ENCODE measurements at places on chromosomes 1 and 21. TPM values are rescaled to one million over a fixed set of nuclear protein-coding genes. Genes with fewer than 3 reads are reported as not detected.

GRCh38 chr1:171389171-171389570 is 75.2 kb downstream of the FMO4 start:
- no peak for DNase-seq

- DNase-seq = no peak
Measured at GRCh38 chr1:245041058-245041698, 113.6 kb upstream of the KIF26B start.

GRCh38 chr1:14706631-14707030 is 108.1 kb downstream of the KAZN start:
- DNase-seq = no peak

The NPHS2 gene
- not detected for total RNA-seq

GRCh38 chr1:179137617-179138255 is 55.9 kb downstream of the TOR3A start:
- DNase-seq = no peak

The G0S2 gene
- total RNA-seq = 6.4 TPM

GRCh38 chr1:193680924-193681316 is 494.5 kb upstream of the B3GALT2 start:
- DNase-seq = no peak

DNA sequence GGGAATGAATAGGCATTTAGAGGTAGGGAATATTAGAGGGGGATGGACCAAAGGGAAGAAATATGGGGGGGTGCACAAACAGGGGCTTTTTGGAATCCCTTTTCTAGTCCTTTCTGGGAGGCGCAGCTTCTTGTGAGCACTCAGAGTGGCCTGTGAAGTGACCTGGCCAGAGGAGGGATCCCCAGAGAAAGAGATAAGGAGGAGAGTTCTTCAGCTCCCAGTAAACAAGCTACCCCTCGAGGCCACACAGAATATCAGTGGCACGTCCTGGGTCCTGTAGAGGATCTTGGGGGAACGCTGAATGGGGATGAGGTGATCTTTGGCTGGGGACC is 19.4 kb downstream of the VANGL2 start:
- DNase-seq = no peak

The TRIM63 gene
- not detected for total RNA-seq

DNA sequence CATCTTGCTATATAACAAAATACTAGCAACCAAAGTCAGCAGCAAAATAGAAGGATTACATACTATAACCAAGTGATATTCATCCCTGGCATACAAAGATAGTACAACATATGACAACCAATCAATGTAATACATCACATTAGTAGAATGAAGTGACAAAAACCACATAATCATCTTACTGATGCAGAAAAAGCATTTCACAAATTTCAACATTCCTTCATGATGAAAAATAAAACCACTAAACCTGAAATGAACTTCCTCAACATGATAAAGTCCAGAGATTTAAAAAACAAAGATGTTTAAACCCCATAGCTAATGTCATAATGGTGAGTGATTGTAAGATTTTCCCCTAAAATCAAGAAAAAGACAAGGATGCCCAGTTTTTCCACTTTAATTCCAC is 18.6 kb downstream of the RO60 start:
- no peak for DNase-seq

GRCh38 chr1:85151446-85151845 is 49.4 kb downstream of the SYDE2 start:
- no peak for DNase-seq

GRCh38 chr1:231231511-231231910 is 9.5 kb upstream of the GNPAT start:
- no peak for DNase-seq

- DNase-seq = no peak
Measured at GRCh38 chr1:162939035-162939434, 78.1 kb upstream of the CCDC190 start.

GRCh38 chr1:77831566-77831965 is 52.1 kb downstream of the MIGA1 start:
- no peak for DNase-seq

GRCh38 chr21:30567617-30568016 is 6.5 kb upstream of the KRTAP19-7 start:
- DNase-seq = no peak

- no peak for DNase-seq
Measured at GRCh38 chr1:56029319-56030003, 549.9 kb downstream of the PLPP3 start.

DNA sequence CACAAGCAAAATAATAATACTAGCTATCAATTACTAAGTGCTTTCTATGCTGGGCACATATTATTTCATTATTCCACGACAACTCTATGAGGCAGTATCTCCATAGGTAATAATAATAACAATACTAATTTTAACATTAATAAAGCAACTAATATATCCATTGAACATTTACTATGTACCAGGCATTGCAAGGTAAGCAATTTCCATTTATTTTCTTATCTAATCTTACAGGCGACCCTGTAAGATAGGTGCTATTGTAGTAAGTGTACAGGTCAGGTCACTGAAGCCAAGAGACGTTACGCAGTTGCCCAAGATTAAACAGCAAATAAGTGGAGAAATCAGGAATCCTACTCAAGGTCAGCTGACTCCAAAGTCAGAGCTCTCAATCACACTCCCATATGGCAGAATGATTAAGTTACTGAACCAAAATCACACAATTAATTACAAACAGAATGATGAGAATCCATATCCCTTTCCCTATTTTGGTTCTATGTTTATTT is 198.4 kb downstream of the SLC45A1 start:
- no peak for DNase-seq

GRCh38 chr1:39297551-39297950 is 93.1 kb downstream of the MACF1 start:
- DNase-seq = no peak

DNA sequence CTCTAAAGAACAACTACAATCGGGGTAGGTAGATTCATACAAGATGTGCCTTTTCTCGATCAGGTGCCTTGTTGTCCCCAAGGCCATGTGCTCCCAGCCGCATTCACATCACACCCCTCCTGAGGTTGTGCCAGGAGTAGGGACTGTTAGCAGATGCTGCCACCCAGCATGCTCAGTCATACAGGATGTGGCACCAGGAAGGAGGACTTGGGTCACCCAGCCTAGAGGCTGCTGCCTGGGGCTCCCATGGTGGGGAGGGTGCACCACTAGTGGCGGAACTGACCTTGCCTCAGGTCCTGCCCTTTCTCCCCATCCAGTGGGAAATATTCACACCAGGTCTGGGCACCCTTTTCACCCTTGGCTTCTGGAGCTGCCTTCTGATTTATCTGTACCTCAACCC is 8.3 kb downstream of the TEX35 start:
- DNase-seq = no peak

The PAX7 gene
- total RNA-seq = not detected

GRCh38 chr21:46604975-46605766 is at the start of gene S100B:
S100B (minus strand) TSS chr21:46605082; CDS start chr21:46602415, 2,667 bp downstream.
- no peak for DNase-seq

The OR2AK2 gene
- total RNA-seq = 0.70 TPM
